ENCODE measurements at places on chromosomes 5 and 9.
A peak's percentile ranks its signal among the peaks of the same experiment; 100 is the strongest.

DNA sequence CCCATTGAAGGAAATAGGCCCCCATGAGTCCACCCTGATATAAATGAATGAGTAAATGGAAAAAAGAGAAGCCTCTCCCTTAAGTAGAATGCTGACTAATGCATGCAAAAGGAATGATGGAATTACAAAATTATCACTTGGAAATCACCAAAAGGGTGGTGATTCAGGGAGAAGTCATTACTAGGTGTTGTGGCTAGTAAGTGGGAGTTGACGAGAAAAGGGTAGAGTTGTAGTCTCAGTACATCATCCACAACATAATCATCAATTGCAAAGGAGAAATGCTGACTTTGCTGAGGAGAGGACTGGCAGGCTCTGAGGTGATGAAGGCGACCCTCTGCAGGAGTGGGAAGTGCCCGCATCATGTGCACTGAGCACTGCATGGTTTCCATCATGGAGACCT, 201.5 kb upstream of the S1PR3 start:
- H3K36me3 ChIP-seq, result no peaks in the 10 kb centered on the region
- peaks cover 11% of the 10 kb centered on the region for H3K4me1 ChIP-seq
- no peak overlapping the region for H3K27ac ChIP-seq
- DNase-seq, result no peak

DNA sequence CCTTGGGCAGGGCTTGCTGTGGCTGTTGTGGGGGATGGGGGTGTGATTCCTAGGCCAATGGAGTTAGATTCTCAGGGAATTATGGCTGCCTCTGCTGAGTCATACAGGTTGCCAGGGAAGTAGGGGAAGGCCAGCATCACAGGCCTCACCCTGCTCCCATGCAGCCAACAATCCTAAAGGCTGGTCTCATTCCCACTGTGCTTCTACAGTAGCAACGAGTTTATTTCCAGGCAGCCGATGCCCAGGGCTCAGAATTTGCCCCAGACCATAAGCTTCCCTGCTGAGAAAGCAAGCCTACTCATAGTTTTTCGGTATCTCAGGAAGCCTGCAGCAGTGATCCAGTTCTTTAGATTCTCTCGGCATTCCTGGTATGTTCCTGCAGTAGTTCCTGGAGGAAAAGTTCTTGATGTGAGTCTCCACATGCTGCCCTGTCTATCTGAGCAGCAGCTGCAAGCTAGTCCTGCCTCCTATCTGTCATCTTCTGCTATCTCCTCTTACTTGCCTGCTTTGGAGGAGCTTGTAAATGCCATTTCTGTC, 59.3 kb upstream of the SELENOP start:
- no peaks in the 10 kb centered on the region for H3K36me3 ChIP-seq
- no peak overlapping the region for H3K27ac ChIP-seq
- DNase-seq, result no peak
- H3K4me3 ChIP-seq, result no peak overlapping the region

DNA sequence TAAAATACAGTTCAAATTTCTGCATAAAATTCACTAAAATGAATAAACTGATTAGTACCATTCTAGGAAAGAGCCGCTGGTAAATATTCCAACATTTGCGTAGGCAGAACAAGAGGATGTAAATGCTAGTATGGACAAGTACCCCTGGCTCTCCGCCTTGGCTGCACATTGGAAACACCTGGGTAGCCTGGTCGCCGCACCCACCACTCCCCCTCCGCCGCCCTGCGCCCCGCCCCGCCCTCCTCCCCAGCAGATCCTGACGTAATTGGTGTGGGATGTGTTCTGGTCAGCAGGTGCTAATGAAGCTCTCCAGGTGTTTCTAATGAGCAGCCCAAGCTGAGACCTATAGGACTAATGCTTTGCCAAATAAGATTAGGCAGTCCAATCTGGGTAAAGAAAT, 225.7 kb downstream of the FRMD3 start:
- no peak overlapping the region for H3K4me3 ChIP-seq
- DNase-seq, result no peak
- no peak overlapping the region for H3K27ac ChIP-seq
- peaks cover 2% of the 10 kb centered on the region for H3K36me3 ChIP-seq
- H3K27me3 ChIP-seq, result no peaks in the 10 kb centered on the region
- H3K4me1 ChIP-seq, result no peaks in the 10 kb centered on the region

DNA sequence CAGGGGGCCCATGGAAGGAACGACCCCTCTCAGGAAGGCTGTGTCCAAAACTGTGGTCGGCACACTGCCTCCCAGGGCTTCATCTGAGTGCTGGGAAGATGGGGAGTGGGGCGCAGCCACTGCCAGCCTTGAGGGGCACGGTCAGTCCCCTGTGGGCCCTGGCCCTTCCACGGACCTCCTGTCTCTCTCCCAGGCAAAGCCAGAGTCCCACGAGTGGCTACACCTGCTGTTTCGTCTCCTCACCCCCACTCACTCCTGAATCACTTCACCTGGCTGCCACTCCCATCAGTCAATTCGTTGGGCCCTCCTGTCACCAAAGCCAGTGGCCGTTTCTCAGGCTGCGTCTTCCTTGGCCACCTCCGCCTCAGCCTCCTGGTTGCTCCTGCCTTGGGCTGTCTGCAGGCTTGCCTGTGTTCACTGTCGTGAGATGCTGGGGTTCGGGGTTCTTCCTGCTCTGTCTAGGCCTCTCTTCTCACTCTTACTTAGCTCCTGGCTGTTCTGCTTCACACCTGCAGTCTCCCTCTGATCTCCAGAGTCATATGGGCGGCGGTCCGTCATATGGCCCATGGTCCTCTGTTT, 58.8 kb upstream of the RNF130 start:
- peaks cover 8% of the 10 kb centered on the region for H3K27me3 ChIP-seq
- H3K4me3 ChIP-seq, result no peak overlapping the region
- H3K36me3 ChIP-seq, result no peaks in the 10 kb centered on the region

- no peaks in the 10 kb centered on the region for H3K27me3 ChIP-seq
- no peak for DNase-seq
- H3K4me1 ChIP-seq, result no peaks in the 10 kb centered on the region
Observed at GRCh38 chr5:52339285-52339684, 448.4 kb upstream of the ITGA1 start.

GRCh38 chr5:90641528-90641927, 82.9 kb downstream of the ADGRV1 start:
- no peak overlapping the region for H3K4me3 ChIP-seq
- no peaks in the 10 kb centered on the region for H3K4me1 ChIP-seq
- H3K27me3 ChIP-seq, result peaks cover 5% of the 10 kb centered on the region
- no peaks in the 10 kb centered on the region for H3K36me3 ChIP-seq

DNA sequence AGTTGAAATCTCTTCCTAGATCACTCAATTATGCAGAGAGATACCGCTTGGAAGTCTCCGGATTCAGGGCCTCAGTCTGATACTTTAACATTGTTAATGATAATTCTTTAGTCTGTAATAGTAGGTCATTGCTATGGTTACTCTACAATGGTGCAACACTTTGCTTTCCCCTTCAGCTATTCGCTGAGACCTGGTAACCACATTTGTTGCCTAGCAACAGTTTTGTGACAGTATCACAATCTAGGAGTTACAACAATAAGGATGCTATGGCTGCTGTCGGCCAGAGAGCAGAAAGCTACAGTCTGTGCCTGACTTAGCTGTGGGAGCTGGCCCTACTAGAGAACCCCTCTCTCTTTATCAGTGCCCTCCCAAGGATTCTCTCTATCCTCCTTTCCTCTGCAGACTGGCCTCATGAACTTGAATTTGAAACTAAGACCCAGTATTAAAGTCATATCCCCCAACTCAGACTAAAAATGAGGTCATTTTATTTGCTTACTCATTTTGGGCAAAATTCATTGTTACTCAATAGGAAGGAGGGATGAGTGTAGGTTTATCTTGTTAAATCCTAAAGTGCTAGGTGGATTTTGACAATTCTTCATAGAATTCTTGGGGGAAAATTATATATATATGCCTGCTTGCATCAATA, 39.3 kb downstream of the NR2F1 start:
- H3K27ac ChIP-seq, result no peak overlapping the region
- H3K36me3 ChIP-seq, result no peaks in the 10 kb centered on the region
- peak; percentile 9 for DNase-seq
- peaks cover 25% of the 10 kb centered on the region for H3K4me1 ChIP-seq
- H3K4me3 ChIP-seq, result no peak overlapping the region
- peaks cover 10% of the 10 kb centered on the region for H3K27me3 ChIP-seq

DNA sequence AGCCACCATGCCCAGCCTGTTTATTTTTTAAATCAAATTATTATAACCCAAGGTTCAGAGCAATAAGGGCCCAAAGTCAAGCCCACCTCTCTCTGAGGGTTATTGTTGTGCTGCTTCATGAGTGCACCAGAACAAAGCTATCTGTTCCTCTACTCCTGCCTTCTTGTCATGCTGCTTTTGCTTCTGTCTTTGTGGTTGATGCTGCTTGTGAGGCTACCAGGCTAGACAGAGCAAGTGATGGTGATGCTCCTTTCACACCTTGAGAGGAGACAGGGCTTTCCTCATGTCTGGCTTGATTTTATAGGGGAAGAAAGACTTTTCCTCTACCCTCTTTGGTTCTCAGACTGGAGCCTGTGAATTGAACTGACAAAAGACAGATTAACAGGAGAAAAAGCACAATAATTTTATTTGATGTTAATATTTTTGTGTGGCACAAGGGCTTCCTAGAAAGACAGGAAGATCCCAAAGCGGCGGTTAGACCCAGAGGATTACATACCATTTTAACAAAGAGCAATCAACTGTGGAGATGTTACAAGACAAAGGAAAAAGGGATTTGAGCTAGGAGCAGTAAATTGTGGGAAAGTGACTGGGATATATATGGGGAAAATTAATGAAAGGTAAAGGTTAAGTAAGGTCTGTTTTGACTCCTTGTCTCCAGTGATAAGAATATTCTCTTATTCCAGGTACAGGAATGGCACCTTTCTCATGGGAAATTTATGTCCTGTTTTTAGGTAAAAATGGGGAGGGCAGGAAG, 4.4 kb upstream of the CD180 start:
- no peak overlapping the region for H3K4me3 ChIP-seq
- H3K27ac ChIP-seq, result no peak overlapping the region
- H3K27me3 ChIP-seq, result no peaks in the 10 kb centered on the region

DNA sequence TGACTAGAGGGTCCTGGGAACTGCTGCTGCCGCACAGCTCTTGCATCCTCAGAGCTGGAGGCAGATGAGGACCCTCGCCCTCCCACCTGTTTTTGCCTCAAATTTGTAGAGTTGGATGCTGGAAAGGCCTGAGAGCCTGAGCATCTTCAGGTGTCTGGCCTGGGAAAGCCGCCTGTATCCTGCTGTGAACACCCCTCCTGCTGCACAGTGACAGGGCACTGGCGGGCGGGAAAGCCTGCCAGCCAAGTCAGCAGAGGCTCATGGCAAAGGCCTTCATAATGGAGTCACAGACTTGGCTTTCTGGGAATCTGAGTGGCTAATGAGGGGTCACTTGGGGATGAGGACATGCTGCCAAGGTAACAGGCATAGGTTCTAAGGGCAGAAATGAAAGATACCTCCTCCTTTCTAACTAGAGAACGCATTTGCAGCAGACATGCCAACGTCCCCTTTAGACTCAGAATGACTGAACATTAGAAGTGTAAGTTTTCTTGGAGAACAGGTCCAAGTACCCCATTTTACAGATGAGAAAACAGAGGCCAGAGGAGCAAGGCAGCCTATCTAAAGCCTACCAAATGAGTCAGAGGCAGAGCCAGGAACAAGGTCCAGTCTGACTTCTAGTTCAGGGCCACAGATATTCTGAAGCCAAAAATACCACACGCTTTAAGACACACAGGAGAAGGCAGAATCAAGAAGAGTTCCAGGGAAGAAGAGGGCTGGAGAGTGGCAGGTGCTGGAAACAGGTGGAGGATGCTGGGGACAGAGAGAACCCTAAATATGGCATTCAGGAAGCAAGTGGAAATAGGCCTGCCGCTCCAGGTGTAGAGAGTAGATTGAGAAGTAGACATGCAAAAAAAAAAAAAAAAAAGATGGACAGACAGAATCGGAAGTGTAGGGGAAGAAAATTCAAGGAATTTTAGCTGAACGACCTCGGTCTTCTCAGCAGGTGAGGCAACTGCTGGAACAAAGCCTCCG, 44.1 kb downstream of the EPB41L4B start:
- no peaks in the 10 kb centered on the region for H3K36me3 ChIP-seq
- H3K27me3 ChIP-seq, result peaks cover 14% of the 10 kb centered on the region
- H3K27ac ChIP-seq, result no peak overlapping the region
- DNase-seq, result no peak
- H3K4me1 ChIP-seq, result no peaks in the 10 kb centered on the region

DNA sequence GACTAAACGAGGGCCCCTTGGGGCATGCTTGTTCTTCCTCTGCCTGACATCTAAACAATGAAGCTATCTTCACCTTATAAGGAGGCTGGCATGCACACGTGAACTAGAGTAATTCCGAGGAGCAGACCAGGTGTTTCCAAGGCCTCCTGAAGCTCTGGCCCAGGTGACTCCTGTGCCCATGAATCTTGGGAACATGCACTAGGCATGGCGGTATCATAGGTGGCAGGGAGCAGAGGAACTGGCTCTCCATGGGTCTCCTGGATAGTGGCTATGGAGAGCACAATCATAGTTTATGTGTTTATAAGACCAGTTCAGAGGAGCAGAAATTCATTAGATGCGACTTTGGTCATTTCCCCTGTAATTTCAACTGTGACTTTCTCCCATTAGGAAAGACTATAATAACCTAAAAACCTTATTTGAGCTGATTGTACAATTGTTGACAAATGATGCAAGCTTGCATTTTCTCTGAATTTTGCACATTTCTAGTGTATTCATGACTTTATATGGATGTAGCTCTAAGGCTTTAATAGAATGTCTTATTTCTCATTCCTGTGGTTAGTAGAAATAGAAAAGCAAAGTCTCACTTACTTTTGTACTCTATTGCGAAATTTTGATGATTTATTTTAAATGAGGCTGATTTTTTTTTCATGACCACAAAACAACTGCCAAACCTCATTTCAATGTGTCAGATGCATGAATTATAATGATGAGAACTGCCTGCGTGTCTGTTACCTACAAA, 135.3 kb upstream of the RPS23 start:
- H3K4me1 ChIP-seq, result no peaks in the 10 kb centered on the region
- H3K4me3 ChIP-seq, result no peak overlapping the region
- H3K27me3 ChIP-seq, result no peaks in the 10 kb centered on the region
- H3K27ac ChIP-seq, result no peak overlapping the region

DNA sequence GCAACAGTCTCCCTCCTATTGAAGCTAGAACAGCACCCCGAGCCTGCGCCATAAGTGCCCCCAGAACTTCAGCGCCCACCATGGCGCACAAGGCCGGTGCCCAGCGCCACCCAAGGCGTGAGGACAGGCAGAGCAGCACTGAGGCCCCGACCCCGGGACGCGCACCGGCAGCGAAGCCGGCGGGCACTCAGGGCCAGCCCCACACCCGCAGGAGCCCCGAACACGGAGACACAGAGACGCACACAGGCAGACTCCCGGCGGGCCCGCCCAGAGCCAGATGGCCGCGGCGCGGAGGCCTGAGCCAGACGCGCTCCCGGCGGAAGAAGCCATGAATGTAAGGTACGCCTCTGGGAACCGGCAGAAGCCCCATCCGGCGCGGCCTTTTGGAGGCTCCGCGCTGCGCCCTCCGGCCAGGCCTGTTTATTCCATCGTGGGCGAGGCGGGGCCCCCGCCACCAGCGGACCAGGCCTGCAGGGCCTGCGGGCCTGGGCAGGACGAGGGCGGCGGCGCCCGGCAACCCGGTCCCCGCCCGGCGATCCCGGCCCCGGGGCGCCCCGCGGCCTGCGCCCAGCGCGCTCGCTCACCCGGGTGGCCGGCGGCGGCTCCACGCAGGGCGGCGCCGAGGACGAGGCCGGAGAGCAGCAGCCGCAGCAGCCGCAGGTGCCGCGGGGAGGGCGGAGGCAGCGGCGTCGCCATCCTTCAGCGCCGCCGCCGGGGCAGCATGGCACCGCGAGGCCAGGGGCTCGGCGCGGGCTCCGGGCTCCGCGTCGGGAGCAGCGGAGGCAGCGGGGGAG, 486 bp downstream of the NPDC1 start:
- peak overlapping the region; percentile 53 for H3K4me3 ChIP-seq
- peaks cover 5% of the 10 kb centered on the region for H3K4me1 ChIP-seq
- H3K27me3 ChIP-seq, result peaks cover 54% of the 10 kb centered on the region
- no peak overlapping the region for H3K27ac ChIP-seq
- no peaks in the 10 kb centered on the region for H3K36me3 ChIP-seq
- peak; percentile 45 for DNase-seq
